ENCODE measurements at places on chromosomes 6 and 20.
A peak's percentile ranks its signal among the peaks of the same experiment; 100 is the strongest.

DNA sequence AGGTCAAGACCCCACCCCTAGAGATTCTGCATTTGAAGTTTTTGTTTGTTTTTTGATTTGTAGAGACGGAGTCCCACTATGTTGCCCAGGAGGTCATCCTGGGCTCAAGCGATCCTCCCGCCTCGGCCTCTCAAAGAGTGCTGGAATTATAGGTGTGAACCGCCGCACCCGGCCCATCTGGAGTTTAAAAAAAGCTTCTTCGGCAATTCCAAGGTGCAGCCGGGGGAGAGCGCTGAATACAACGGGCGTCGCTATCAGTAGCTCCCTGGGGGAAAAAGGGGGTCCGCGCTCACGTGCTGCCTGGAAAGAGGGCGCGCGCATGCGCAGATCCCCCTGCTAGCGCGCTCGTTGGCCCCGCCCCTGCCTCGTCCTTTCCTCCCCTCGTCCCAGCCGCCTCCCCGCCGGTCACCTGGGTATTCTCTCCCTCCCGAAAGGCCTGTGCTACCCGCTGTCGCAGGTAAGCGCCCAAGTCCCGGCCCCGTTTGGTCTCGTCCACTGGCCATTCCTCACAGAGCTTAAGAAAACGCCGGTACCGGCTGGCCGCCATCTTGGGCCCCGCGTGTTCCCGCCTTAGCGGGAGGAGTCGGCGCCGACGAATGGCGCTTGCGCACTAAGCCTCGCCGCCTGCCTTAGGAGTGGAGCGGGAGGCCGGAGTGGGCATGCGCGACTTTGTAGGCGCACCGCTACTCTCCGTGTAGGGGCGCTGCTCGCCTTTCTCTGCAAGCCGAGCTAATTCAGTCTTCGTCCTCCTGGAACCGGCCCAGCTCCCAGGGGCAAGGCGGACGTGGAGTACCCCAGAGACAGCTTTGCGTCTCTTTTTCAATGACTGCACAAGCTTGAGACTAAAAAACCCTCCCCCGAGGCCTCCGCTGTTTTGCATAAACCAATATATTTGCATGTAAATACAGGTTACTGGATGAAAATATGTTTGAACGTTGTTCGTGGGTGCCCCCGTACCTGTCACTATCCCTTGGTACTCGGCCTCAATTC, at the start of gene UQCC2:
TSS of gene UQCC2 (minus strand) at position 561 of the 990 bp plus-strand sequence. CDS start at position 547, 14 bp downstream.
- peak; percentile 98 for DNase-seq

DNA sequence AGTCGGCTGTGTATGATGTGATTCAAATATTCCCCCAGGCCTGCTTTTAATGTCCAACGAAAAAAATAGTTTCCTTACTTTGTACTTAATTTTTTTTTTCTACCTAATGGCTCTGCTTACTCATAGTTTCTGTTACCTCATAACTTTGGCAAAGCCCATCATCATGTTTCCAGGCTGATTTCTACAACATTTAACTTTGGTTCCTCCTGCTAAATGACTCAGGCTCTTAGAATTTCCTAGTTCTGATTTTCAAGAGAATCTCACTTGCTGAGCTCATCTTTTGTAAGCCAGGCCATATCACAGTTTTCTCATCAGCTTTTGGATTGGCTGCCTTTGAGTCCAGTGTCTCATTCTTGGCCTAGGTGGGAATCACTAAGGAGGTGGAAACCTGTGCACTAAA, 323.1 kb downstream of the HDGFL1 start:
- peak; percentile 99 for DNase-seq

- no peak for DNase-seq
These were observed 4.9 kb upstream of the TBX18 start for GRCh38 chr6:84769306-84769705.

- DNase-seq, result peak; percentile 30
These were observed 119.5 kb downstream of the PTPRK start for GRCh38 chr6:128400875-128401274.

DNA sequence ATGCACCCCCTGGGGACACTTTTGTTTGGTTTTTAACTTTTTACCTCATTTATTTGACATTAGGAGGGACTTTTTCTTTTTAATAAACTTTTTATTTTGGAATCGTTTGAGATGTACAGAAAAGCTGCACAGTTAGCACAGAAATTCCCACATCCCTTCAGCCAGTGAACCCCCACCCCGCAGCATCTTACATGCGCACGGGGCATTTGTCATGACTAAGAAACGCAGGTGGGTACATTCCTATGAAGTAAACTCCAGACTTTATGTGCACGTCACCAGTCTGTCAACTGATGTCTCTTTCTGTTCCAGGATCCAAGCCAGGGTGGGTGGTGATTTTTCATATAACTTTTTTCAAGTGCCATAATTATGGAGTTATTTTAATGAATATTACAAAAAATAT, 4.9 kb upstream of the ZNF831 start:
- DNase-seq, result no peak

- DNase-seq, result no peak
These were observed 123.0 kb upstream of the LAMA2 start for GRCh38 chr6:128759901-128760300.

DNA sequence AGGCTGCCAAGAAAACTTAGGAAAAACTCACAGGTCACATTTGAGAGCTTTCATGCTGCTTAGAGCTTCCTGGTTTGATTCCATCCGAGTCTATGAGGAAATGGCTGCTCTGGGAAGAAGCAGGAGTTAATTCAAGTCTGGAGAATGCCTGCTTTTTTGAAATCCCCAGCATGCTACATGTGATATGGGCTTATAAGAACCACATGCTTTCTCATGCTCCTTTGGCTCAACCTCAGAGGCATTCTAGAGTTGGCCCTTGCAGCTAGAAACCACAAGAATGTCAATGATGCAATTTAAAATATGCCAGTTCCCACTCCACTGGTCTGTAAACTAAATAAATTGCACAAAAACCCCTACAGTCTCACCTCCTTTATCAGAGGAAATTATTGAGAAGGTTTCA, 142.9 kb upstream of the OLIG3 start:
- peak; percentile 95 for DNase-seq

DNA sequence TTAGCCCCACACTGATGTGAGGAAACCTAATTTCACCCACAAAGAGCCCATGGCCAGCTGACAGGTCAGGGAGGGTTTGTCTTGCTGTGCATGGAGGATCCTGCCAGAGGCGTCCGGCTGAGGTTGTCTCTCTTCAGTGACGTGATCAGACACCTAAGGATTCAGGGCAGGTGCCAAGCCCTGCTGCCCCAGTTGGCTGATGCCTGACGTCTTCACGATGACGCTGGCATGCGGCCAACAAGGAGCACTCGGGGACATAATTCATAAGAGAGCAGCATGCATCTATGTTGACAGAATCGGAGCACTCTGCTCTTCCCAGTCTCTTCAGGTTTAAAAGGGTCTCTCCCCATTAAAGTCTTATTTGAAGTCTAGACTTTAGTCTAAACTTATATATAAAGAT, 47.8 kb downstream of the PSMB1 start:
- DNase-seq, result no peak

GRCh38 chr20:7966176-7966575, 25.9 kb upstream of the HAO1 start:
- no peak for DNase-seq

GRCh38 chr6:158290659-158291058, 21.6 kb upstream of the TULP4 start:
- no peak for DNase-seq

DNA sequence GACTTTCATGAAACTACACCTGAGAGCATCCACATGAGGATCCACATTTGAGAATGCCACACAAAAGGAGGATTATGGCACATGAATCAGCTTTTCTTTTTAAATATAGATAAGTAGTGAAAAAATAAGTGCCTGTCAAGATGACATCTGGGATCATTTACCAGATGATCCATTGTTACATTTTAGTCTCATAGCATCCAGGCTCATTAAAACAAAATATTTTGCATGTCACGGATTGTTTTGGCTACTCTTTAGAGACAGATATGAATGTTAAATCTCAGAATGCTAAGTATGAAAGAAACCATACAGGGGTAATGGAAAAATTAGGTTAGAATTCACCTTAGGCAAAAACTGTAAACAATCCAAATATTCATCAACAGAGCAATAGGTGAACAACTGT, 66.7 kb downstream of the MYO6 start:
- no peak for DNase-seq

DNA sequence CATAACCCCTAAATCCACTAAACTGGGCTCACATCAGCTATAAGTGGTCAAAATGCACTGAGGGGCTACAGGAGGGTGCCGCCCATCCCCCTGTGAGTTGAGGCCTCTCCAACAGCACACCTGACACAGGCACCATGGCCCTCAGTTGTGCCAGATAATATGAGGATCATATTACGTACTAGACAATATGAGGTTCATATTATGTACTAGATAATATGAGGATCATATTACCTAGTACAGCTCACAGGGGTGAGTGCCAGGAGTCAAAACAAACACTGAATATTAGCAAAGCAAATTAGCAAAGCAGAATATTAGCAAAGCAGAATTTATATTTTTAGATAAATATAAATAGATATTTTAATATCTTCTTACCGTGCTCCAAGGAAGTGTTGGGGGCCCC, 35.3 kb downstream of the CD24 start:
- no peak for DNase-seq

DNA sequence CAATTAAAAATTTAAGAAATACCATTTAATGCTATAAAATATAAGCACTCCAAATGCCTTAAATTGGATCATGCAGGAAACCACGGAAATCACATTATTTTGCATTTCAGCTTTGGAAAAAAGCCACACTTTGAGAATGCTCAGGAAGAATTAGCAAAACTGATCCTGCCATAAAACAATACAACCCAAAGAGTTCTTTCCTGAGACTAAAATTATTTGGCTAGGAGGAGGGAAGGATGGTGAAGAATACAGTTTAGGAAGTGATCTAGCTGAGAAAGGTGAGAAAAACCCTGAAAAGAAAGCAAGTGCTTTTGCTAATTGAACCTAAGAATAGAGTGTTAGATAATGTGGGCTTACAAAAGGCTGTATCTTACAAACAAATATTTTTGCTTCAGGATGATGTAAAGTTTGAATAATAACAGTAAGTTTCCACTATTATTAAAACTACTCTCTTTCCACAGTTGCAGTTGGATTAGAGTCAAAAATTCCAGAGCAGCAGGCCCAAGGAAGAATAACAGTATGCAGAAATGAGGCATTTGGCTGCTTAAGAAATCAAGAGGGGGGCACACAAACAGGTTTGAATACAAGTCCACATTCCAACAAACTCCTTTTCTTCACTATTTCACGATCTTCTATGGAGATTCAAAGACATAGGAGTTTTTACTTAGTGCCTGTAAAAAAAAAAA, 565.4 kb downstream of the RFPL4B start:
- DNase-seq, result peak; percentile 40

DNA sequence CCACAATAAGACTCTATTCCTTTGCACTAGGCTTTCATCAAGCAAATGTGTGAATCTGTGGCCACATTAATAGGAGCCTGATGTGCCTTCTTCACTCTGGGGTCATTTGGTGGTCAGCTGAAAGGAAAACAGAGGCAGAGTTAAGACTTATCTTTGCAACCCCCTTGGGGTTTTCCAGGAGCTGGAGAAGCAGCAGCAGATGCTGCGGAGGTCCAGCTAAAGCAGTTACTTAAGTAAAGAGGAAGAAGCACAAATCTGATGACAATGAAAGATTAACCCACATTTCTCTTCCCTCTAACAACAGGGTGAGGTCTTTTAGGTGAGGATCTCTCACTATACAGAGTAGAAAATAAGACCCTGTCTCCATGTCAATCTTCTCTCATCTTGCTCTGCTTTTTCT, 45.4 kb upstream of the QKI start:
- DNase-seq, result no peak
